ENCODE measurements at places on chromosomes 1 and 21.

DNA sequence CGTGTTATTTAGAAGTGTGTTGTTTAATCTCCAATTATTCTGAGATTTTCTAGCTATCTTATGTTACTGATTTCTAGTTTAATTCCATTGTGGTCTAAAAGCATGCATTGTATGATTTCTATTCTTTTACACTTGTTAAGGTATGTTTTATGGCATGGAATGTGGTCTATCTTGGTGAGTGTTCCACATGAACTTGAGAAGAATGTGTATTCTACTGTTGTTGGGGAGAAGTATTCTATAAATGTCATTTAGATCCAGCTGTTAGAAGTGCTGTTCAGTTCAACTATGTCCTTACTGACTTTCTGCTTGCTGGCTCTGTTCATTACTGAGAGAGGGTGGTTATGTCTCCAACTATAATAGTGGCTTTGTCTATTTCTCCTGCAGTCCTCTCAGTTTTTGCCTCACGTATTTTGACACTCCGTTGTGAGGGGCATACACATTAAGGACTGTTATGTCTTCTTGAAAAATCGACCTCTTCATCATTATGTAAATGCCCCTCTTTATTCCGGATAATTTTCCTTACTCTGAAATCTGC, 12.0 kb upstream of the PLA2G5 start:
- no peak for DNase-seq

- DNase-seq = no peak
Measured at GRCh38 chr1:163240705-163241104, 38.0 kb upstream of the RGS5 start.

GRCh38 chr21:26563856-26564503, 9.1 kb downstream of the CYYR1 start:
- DNase-seq = no peak

- DNase-seq = no peak
Measured at GRCh38 chr1:94236630-94237290, 624 bp downstream of the ARHGAP29 start.

- DNase-seq = no peak
Measured at GRCh38 chr1:235767795-235768194, 98.9 kb downstream of the LYST start.

GRCh38 chr1:31814041-31814511, 1.7 kb downstream of the SPOCD1 start:
- DNase-seq = no peak

DNA sequence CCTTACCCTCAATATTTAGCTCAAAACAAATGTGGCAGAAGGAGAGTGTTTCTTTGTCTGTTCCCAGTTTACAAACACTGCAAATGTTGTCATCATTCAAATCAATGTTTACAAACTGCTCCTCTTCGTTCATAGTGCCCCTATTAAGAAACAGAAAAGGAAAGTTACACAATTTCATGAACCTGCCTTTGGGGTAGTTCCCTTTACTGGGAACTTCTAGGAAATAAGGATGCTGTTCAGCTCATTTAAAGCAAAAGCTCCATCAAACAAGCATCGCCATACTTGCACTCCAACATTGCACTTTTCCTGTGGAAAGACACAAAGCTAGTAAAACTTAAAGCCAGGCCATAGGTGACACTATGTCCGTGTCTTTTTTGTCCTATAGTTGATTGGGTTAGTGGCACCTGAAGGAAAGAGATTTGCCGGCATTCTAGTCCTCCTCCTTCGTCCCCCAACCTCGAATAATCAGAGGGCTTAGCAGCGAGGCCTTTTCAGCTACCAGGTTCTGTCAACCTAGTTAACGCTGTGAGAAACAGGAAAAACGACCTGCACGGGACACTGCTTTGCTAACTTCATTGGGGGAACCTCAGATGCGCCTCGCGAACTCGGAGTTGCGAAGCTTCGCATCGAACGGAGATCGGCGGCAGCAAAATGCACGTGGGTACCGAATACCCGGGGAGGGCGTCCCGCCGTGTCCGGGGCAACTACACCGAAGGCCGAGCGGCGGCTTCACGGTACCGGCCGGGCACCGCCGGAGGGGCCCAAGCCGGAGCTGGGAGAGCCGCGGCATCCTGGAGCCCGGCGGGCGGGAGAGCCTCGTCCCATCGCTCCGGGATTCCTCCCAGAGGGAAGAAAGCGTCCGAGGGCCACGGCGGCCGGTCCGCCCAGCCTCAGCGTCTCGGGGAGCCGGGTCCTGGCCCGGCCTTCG, 706 bp downstream of the C21orf91 start:
- no peak for DNase-seq

- DNase-seq = no peak
Measured at GRCh38 chr1:60942896-60943638, 139.3 kb upstream of the NFIA start.

DNA sequence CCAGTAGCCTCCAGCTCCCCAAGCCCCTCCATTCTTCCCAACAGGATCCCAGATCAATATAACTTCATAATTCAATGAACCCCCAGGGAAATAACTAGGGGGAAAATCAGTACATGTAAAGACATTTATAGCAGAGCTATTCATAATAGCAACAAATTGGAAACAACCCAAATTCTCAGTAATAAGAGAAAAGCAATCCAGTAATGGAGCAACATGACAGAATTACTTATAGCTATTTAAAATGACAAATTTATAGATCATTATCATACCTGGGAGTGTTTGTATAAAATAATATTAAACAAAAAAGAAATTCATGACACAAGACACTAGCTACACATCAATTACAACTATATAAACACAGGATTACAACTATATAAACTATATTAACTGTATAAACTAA, 20.2 kb downstream of the PLEKHA6 start:
- DNase-seq = no peak

DNA sequence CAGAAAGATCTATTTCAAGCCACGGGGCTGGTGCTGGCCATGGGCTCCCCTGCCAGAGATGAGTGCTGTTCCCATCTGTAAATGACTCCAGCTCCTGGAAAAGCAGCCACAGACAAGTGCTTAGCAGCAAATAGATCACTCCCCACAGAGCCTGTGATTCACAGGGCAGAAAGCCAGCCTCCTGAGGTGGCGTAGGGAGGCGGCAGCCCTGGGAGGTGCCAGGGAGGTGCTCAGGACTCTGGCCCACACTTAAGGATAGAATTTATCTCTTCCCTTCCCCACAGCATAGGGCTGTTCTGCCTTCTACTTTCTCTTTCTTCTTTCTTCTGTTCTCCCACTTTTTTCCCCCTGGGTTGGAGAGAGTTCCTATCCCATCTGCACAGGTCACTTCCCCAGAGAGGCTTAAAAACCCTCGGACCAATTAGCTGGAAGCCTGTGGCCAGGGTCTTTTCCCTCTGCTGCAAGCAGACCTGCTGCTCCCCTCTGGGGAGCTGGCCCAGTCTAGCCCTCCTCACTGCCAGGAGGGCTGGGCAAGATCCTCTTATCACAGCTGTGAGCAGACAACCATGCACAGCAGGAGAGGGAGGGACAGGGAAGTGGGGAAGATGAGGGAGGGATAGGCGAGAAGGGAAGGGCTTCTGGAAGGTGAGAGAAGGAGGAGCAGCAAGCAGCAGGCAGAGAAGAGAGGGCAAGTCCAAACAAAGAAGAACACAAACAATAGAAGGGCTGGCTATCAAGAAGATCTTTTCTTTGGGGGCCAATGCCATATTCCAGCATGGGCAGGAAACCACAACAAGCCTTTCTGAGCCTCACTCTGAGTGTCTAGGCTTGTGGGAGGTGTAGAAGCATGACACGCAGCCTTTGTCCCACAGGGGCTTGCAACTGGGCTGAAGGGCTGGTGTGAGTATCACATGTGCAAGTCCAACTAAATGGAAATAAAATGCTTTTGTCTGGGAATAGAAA, 41.0 kb downstream of the KCND3 start:
- DNase-seq = no peak

- no peak for DNase-seq
Measured at GRCh38 chr21:45000637-45001133, 60.9 kb downstream of the SLX9 start.

DNA sequence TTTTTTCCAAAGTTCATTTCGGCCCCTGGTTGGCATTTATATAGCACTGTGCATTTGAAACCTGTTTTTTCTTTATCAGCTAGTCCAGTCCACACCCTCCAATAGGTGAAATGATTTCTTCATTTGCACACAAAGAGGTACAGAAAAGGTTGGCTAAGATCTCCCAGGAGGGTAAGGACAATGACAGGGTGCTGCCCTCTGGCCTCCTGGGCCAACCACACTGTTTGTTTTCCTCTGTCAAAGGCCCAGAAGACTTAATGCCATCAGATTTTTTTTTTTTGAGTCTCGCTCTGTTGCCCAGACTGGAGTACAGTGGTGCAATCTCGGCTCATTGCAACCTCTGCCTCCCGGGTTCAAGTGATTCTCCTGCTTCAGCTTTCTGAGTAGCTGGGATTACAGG, 70.1 kb upstream of the EFHD2 start:
- DNase-seq = no peak

DNA sequence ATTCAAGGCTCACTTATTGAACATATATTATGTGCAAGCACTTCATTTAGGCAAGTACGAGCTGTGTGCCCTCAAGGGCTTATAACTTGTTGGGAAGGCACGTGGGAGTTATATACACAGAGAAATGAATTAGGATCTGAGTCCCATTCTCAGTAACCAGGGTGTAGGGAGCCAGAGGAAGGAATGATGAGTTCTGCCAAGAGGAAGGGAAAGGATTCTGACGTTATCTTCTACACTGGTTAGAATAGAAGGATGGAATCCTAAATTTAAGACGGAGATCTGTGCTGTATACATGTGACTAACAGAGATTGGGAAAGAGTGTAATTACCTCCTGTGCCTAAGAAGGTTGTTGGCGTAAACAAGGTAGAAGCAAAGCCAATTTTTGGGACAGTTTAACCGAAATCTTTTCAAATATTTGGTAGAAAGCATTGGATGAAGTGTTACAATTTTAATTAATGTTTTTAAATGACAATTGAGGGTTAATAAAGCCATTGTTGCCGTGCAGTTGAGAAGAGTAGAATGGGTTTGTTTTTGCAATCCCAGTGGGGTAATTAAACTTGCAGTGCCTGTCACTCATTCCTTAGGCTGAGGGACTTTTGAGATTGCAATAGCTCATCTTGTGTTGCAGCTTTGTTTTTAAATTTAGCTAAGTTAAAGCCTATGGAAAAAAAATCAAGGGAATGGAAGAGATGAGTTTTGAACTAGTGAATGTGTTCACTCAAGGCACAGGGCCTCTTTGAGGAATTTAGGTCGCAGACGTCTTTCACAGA, 177.2 kb downstream of the NFIA start:
- DNase-seq = no peak

DNA sequence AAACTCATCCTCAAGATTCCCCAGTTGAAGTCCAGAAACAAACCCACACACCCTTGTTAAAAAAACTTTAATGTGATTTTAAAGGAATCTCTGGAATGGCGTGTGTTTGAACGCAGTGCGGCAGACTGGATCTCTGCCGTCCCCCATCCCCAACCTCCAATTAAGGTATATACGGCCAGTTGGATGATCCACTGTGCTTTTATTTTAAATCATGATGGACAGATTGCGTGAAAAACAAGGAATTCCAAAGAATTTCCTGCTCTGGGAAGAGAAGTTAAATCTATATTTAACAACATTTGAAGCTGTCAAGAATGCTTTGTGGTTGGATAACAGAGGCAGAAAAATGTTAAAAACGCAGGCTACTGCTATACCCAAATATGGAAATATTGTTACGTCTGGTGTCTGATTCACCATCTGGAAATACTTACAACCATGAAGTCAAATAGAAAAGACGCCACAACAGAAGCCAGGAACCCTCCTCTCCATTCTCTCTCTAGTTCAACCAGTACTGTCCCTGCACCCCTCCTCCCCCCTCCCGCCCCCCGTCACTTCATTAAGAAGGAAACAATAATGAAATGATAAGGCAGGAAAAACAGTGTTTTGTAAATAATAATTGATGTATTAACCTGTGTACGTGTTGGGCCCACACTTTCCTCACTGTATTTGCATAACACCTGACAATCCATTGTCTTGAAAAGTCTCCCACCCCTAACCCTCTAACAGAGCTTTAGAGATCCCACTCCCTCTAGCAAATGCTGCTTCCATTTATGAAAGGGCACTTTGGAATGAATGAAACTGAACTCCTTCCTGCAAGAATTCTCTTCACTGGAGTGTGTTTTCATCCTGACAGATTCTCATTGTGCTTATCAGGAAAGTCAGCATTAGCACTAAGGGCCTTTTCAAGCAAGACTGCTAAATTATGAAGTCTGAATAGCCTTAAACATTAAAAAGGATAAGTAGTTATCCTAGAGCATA, 2.0 kb upstream of the CCN1 start:
- no peak for DNase-seq
